Stimulated activated CD8-positive, alpha-beta memory T cell treated with anti-CD3 and anti-CD28 coated beads, Interleukin-4, amount 100 ng/mL, for 4 hours (primary cell): ENCODE measurements at places on chromosomes 13 and 19.

DNA sequence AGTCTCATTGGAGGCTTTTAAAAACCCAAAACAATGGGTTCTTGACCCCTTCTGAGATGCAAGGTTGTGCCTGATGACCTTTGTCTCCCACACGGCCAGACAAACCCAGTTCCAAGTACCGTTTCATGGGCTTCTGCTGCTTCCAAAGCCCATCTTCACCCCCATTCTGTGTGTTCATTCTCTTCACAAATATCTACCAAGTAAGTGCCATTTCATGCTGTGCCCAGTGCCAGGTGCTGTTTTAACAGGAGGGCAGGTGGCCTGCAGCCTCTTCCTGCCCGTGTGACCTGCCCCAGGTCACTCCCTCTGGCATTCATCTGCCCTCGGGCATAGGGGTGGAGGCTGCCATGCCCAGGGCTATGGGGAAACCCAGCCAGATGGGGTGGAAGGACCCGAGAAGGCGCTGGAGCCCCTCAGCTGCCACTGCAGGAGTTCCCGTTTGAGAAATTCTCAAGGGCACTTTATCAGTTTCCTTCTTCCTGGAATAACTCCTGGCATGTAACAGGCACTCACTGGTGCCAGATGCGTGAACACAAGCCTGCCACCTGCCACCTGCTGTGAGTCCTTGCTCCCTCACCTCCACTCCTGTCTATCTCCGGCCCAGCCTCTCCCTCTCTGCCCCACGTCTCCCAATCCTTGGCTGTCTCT is 12.5 kb downstream of the CAPN12 start:
- DNase-seq = no peak

- no peak for DNase-seq
Observed at GRCh38 chr19:1266916-1267476, 2.1 kb upstream of the CIRBP start.

GRCh38 chr19:46990991-46991676 is 28.5 kb upstream of the NPAS1 start:
- DNase-seq = peak; percentile 39

DNA sequence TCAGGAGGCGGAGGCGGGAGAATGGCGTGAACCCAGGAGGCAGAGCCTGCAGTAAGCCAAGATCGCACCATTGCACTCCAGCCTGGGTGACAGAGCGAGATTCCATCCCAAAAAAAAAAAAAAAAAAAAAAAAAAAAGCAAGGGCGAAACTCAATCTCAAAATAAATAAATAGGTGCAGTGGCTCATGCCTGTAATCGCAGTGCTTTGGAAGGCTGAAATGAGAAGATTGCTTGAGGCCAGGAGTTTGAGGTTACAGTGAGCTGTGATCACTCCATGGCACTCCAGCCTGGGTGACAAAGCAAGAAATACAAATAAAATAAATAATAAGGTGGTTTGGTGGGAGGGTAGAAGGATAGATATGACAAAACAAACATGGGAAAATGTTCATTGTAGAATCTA is 39.0 kb upstream of the CYP2S1 start:
- DNase-seq = no peak

- no peak for DNase-seq
Observed at GRCh38 chr19:14112051-14112808, 5.3 kb downstream of the PRKACA start.

DNA sequence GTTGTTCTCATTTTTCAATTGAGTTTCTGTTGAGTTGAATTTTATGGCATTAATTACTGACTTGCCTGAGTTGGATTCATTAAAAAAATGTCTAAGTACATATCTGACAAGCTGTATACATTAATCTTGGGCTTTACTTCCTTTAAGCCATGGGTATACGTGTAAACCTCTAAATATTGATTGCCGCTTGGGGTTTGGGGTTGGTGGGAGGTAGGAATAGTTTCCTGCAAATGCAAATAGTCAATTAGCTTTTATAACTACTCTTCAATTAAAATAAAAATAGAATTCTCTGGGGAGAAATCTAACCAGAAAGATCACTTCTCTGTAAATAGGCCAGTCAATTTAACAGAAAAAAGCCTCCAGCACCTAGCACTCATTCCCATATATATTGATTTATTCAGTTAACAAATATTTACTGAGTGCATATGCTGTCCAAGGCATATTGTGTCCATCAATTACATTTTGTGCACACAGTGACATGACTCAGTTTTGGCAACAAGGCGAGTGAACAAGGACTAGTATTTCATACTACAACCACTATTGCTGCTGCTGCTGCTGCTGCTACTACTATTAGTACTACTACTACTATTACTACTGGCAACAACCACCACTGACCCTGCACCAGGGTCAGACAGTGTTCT is 306.8 kb downstream of the RFC3 start:
- no peak for DNase-seq

DNA sequence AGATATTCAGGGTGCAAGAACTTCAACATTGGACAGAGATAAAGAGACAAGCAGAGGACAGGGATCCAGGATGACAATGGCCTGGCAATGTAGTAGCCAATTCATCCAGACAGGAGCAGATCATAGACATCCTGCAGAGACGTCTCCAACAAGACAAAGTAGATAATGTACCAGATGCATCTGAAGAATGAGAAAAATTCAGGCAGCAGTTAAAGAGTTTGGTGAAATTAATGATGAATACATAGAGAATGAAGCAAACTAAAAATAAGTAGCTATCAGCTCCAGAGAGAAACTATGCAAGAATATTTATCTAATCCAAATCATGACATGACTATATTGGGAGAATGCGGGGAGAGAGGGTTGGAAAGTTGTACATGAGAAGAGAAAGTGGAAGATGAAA is 278.4 kb upstream of the DACH1 start:
- DNase-seq = no peak

DNA sequence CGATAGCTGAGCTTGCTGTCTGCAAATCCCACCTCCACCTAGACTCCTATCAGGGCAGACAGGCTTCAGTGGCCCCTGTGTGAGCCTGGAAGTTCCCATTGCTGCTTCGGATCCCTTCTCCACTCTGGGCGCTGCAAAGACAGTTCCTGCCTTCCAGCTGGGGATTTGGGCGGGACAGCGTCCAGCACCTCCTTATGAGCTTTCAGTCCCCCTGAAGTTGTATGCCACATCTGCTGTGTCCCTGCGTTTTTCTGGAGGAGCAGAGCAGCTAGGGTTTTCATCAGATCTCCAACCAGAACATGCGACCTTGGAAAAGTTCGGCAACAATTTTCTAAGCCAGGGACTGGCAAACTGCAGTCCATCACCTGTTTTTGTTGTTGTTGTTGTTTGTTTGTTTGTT is 38.0 kb downstream of the ARHGEF18 start:
- no peak for DNase-seq

DNA sequence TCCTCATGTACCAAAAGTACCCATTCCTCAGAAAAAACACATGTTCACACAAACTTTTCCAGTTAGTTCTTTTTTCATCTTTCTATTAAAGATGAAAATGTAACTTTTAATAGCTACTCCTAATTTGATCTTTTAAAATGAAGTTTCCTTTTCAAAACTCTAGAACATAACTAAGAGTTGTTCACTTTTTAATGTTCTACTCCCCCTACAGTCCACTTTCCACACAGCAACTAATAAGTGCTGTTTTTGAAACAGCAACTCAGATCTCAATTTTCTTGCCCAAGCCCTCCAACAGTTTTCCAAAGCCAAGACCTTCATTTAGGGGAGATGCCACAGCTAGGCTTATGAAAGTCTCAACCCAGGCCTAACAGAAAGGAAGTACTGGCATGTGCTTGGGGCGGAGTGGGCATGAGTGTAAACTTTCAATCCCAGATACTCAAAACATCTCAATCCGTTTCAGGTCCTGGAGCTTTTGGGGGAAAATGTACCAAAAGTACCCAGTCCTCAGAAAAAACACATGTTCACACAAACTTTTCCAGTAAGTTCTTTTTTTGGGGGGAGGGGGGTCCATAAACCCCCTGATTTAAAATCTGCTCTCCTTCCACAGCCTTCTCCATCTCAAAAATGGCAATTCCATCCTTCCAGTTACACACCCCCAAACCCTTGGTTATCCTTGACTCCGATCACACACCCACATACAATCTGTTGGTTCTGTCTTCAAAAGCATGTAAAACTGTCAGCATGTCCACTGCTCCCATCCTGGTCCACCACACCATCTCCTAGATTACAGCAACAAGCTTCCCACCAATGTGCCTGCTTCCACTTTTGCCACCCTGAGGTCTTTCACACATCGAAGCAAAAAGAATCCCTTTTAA is 2.0 kb downstream of the FBL start:
- no peak for DNase-seq

- no peak for DNase-seq
Observed at GRCh38 chr19:54691582-54692297, 29.0 kb downstream of the LILRB4 start.

- no peak for DNase-seq
Observed at GRCh38 chr13:42808341-42808940, 27.1 kb downstream of the FAM216B start.

DNA sequence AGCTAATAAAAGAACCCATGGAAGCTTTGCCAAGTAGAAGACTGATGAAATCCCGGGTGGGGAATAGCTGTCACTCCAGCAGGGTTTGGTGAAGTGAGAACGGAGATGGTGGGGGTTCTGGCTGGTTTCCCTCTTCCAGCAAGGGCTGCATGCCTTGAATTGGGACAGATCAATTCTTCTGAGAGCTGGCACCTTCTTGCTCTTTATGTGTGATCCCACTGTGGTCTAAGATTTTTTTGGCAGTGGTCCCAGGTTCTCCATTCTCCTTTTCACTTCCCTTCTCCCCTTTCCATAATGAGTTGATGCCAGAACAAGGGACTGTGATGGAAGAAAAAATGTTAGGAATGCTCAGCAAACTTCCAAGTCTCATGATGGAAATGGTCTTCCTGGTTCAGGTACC is 50.0 kb downstream of the TNFSF11 start:
- DNase-seq = no peak

DNA sequence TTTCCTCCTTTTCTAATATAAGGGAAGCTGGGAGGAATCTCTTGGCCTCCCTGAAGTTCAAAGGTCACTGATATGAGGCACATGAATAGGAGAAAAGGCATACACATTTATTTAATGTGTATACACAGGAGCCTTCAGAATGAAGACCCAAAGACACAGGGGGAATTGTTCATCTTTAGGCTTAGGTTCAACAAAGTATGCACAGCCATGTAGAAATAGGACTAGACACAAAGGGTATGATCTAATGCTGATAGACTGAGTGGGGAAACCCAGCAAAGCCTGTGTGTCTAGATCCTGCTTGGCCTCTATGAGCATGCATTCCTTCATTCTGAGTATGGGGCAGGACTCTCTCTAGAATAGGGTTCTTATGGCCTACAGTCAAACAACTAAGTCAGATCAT is 177.1 kb upstream of the RFC3 start:
- no peak for DNase-seq

DNA sequence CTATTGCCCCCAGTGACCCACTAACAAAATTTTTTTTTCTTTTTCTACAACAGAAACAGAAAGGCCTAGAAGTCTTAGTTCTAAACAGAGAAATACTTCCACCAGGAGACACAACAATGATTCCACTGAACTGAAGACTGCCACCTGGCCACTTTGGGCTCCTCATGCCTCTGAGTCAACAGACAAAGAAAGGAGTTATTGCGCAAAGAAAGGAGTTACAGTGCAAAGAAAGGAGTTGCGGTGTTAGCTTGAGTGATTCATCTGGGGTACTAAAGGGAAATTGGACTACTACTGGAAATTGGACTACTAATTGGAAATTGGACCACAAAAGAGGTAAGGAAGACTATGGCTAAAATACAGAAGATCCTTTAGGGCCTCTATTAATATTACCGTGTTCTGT is 116.6 kb downstream of the PCDH17 start:
- no peak for DNase-seq

GRCh38 chr19:32342695-32343094 is 2.7 kb upstream of the ZNF507 start:
- DNase-seq = no peak

DNA sequence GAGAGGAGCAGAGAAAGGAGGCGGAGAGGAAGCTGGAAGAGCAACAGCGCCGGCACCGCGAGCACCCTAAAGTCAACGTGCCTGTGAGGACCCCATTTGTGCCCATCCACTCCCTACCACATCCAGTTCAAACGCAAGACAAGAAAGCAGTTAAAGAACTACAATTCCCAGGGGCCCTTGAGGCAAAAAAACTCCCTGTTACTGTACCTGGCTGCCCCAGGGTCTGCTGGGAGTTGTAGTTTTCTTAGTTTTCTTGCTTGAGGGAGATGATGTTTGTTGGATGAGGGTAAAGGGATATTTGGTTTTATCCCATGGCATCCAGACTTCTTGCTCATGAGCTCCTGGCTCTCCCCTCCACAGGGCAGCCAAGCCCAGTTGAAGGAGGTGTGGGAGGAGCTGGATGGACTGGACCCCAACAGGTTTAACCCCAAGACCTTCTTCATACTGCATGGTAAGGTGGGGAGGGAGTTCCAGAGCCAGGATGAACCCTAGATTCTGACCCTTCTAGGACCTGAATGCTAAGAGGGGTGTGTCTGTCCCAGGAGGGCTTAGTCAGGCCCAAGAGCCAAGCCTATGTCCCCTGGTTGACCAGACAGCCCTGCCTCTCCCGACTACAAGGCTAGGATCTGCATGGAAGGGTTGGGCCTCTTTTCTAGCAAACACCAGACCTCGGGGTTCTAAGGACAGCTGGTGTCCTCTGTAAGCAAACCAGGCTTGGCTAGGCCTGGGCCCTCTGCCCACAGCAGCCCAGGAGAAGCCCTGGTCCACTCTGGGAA is 13.2 kb downstream of the NUCB1 start:
- no peak for DNase-seq

- no peak for DNase-seq
Observed at GRCh38 chr19:16476401-16476800, 4.6 kb upstream of the EPS15L1 start.

DNA sequence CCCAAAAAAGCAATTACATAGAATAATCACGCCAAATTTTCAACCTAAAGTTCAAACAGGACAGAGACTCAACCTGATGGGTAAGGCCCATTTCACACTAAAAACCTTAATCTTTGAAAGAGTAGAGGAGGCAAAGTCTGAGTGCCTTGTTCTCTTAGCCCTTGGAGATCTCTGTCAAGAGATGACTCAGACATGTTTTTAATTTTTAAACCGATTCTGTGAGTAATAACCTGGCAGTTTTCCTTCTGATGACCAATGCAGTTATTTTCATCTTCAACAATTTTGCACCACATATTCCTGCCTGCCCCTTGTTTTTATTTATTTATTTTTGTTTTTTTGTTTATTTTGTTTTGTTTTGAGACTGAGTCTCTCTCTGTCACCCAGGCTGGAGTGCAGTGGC is 11.5 kb upstream of the TNFSF9 start:
- no peak for DNase-seq

DNA sequence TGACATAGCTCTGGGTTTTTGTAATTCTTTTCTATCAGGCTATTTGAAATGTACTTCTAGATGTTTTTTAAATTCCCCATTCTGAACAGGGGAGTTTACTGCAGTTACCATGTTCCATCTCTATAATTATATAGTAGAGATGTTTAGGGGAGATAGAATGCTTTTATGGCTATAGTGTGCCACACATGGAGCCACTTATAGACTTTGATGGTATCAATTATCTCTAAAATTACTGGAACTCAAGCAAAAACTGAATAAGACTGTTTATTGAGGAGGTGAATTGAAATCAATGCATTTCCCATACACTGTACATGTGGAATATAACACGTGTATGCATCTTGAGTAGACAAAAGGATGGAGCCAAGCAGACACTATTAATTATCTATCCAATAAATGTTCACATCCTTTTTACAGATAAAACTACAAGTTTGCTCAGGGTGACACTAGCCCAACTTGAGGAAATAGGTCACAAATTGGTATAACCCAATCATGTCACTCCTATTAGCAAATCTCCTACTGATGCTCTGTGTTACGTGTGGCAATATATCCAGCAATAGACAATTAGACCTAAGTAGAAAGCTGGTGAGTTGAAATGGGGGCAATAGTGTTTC is 1882.6 kb downstream of the PCDH9 start:
- no peak for DNase-seq

GRCh38 chr13:79642596-79642995 is 161.6 kb downstream of the NDFIP2 start:
- DNase-seq = no peak
